ENCODE measurements at places on chromosomes 2 and 18. TPM values are rescaled to one million over a fixed set of nuclear protein-coding genes. Genes with fewer than 3 reads are reported as not detected.

UPP2 gene
- 0.24 TPM for total RNA-seq

- peak; percentile 81 for DNase-seq
These were observed 891 bp downstream of the KDM3A start for GRCh38 chr2:86441882-86442641.

DNA sequence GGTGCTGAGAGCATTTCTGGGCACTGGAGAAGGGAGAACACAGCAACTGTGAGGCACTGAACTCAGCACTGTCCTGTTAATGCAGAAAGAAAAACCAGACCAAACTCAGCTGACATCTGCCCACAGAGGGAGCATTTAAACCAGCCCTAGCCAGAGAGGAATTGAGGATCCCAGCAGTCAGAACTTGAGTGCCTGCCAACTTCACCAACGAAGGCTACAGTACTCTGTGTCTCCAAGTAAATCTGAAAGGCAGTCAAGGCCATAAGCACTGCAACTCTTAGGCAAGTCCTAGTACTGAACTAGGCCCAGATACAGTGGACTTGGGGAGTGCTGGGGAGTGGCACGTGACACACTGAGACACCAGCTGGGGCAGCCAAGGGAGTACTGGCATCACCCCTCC lies 176.2 kb upstream of the ZC3H15 start:
- DNase-seq, result peak; percentile 13

DNA sequence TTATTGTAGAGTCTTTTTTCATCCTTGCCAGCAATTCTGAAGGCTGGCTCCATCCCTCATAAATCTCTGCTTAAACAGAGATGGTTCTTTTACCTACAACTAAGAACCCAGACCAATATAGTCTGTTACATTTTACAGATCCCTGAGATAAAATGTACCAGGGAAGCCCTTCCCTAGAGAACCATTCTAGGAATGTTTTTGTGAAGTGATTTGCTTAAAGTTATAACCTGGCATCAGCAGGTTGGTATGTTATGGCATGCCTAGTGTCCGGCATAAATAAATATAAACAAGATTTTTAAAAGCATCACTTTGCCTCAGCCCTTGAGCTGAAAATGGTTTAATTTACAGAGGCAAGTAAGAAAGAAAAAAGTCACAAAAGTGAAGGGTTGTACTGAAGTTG lies 18.5 kb upstream of the NPAS2 start:
- no peak for DNase-seq

DNA sequence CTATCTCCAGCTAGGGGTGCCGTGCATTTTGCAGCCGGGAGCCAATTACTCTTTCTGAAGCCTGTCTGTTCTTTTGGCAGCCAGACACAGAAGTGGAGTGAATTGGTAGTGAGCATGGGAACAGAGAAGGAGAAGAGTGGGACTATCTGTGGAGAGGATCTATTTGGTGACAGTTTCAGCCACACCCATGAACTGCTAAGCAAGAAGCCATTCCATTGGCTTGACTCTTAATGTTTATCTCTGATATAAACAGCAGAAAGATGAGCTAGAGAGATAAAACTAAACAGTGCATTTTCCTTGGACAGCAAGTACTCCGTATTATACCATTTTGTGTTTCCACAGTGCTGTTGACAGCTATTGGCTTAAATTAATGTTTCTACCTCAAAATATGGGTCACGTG lies 259.6 kb upstream of the THUMPD2 start:
- DNase-seq, result no peak

Data from umbilical cord (tissue), 2 donors.